NCI-H446 (cell line): ENCODE measurements at places on chromosomes 5 and 9.

DNA sequence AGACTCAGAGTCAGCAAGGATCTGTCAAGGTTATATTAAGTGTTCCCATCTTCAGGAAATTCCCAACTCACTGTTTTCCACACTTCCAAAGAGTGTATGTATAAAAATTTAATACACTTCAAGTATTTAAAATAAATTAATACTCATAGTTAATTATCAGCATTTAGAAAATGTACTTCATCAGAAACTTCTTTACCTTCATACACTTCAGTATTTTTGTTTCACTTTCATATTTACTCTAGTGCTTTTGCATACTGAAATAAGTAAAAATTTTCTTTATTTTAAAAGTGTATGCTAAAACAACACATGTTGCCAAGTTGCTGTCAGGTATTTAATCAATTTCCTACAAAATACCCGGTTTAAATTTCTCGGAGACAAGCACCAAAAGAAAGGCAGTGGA lies 16.5 kb downstream of the RICTOR start:
- DNase-seq: no peak

DNA sequence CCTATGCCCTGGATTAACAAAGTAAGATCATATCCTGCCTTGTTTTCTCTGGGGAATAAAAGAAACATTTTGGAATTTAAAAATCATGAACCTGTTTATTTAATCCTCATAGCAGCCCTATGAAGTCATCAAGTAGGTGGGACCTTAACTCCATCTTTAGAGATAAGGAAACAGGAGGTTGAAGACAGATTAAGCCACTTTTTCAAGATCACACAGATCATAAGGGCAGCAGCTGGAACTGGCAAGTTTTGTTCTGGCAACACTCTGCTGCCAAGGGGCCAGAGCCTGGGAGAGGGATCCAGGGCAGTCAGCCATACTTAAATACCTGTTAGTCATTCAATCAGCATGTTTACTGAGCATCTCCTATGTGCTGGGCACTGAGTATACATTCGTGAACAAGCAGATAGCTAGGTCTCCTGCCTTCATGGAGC lies 63.7 kb downstream of the SLC1A1 start:
- DNase-seq: peak; percentile 28

DNA sequence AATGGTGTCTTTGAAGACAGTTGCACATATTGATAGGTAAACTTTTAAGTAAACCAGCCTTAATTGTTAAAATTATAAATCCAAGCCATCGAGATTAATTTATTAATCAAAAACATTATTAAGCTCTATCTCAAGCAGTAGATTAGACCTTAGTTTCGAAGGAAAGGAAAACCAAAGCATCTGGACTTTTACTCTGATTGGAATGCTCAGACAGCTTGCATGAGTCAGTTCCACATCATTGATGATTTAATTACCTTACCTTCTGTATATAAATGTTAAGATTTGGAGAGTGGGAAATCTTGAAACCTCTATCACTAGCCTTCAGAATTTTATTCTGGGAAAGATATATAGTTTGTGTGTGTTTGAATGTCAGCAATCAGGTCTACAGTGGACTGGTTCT lies 23.9 kb downstream of the DCP2 start:
- no peak for DNase-seq

GRCh38 chr5:54894957-54895815 lies 90.2 kb downstream of the ESM1 start:
- no peak for DNase-seq

DNA sequence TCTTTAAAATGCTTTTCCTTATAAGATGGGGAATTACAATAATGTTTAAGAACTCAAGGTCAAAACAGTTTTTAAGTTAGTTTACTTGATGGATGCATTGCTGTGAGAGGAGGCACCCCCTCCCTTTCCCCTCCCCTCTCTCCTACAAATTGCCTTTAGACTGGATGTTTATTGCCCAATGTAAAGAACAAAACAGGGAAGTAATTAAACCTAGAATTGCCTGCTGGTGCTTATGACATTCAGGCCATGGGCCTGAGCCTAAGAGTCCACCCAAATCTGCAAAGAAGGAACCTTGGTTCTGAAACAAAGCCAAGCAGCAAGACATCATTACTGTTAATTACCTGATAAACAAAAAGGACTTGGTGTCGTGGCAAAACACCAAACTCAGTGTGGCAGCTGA lies 630.3 kb downstream of the ISL1 start:
- no peak for DNase-seq

- DNase-seq: no peak
Measured at GRCh38 chr5:53549792-53550191, 10.6 kb upstream of the NDUFS4 start.

DNA sequence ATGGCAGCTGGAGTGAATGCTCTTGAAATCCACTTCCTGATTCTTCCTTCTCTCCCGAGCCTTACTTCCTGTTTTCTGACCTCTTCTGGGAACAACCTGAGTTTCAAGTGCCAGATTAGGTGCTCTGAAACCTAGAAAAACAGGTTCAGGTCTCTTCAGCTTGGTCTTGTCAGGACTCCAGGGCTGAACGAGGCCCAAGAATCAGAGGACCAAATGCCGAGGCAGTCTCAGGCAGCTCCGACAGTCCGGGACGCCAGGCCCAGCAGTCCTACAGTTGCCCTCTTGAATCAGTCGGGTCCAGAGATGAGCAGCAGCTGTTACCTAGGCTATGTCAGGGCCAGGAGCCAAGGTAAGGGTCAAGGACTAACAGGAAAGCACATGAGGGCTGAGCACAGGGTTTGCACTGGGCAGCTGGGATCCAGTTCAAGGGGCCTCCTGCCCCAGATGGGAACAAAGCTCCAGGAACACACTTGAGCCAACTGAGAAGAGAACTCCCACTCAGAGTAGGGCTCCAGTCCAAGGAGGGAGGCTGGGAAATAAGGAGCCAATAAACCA lies 38.3 kb upstream of the ADRA1B start:
- DNase-seq: peak; percentile 80

- DNase-seq: no peak
Measured at GRCh38 chr9:90044263-90044662, 439.5 kb downstream of the GADD45G start.

- no peak for DNase-seq
Measured at GRCh38 chr5:149005077-149005892, 57.6 kb downstream of the SH3TC2 start.

DNA sequence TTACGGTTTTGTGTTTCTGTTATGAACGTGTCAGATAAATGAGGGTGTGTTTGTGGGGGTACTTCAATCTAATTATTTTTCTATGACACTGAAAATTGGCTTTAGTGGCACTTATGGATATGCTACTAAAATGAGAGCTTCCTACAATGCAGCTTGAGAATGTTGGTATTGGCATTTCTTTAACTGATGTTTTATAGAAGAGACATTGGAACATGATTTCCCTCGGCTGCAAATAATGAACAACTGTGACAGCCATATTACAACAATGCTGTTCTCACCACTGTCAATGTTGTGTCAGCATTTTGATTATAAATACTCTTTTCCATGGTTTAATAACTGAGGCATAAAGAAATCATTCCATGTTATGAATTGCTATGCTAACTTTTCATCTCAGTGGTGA lies 279.4 kb downstream of the KDM4C start:
- DNase-seq: no peak

GRCh38 chr5:132677191-132677590 lies 3.4 kb downstream of the IL4 start:
- no peak for DNase-seq

GRCh38 chr9:4933177-4933576 lies 51.9 kb upstream of the JAK2 start:
- DNase-seq: no peak

DNA sequence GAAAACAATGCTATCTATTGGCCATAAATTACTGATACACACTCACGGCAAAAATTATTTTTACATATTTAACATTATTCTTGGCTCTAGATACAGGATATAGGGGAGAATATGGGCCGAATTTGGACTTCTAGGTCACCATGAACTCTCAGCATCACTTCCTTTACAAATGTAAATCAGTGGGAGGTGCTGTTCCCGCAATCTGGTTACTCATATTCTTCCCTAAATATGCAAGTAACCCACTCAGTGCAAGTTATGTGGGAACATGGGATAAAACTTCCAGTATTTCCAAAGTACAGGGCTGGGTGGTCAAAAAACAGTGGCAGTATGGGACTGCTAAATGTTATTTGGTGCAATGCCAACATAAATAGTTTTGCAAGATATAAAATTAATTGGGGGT lies 145.6 kb downstream of the PPP2R2B start:
- DNase-seq: no peak

GRCh38 chr9:76419782-76420380 lies 25.7 kb upstream of the RFK start:
- no peak for DNase-seq

GRCh38 chr9:134895908-134896833 lies 15.6 kb downstream of the FCN2 start:
- peak; percentile 98 for DNase-seq

GRCh38 chr9:111966124-111966723 lies 69.6 kb downstream of the UGCG start:
- DNase-seq: no peak

GRCh38 chr9:125085703-125086477 lies 57.4 kb downstream of the SCAI start:
- DNase-seq: no peak

DNA sequence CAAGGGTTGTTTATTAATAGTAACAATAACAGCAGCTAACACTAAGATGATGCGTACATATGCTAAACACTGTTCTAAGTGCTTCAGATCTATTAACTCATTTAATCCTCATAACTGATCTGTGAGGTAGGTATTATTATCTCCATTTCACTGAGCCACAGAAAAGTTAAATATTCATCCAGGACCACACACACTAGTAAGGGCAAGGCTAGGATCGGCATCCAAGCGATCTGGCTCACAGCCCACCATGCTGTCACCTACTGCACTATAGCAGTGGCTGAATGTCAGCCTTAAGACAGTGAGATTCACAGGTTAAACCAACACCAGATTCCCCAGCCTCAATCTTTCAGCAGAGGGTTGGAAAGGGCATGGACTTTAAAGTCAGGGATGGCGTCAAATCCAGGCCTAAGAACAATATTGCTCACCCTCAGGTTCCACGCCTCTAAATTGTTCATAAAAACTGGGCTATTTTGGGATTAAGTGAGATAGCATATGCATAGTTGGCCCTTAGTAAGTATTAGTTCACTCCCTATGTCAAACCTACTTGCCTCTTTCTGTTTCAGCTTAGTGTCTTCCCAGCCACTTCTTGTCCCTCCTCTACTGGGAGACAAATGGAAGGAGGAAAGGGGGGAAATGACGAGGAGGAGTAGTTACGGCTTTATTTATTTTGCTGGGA lies 150.8 kb downstream of the MAPKAP1 start:
- no peak for DNase-seq

- no peak for DNase-seq
Measured at GRCh38 chr9:134320126-134320867, 6.0 kb upstream of the RXRA start.

- no peak for DNase-seq
Measured at GRCh38 chr9:78314953-78315870, 18.3 kb downstream of the PSAT1 start.

- DNase-seq: peak; percentile 88
Measured at GRCh38 chr5:19172926-19173470, 815.0 kb downstream of the CDH18 start.

DNA sequence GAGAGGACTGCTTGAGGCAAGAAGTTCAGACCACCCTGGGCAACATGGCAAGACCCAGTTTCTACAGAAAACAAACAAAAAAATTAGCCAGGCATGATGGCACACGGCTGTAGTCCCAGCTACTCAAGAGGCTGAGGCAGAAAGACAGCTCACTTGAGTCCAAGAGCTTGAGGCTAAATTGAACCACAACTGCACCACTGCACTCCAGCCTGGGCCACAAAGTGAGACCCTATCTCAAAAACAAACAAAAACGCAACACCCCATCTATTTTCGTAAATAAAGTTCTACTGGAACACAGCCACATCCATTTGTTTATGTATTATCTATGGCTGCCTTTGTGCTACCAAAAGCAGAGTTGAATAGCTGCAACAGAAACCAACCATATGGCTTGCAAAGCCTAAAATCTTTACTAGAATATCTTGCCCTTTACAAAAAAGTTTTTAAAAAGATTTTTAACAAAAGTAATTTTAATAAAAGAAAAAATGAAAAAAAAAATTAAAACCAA lies 67.5 kb downstream of the SETX start:
- no peak for DNase-seq

DNA sequence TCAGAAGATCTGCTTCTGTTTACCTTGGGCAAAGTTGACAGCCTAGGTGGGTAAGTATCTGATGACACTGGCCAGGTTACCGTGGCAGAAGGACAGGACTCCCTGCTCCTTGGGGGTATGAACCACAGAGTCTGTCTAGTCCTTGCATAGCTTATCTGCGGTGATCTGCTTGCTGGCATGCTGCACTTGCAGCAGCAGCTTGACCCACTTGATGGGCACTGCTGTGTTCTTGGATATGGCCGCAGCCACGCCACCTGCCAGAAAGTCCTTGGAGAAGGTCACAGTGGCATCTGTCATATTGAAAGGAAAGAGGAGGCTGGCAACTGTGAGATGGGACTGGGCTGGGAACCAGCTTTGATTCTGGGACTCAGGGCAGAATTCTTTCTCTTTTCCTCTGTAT lies 35.9 kb upstream of the POC5 start:
- no peak for DNase-seq

GRCh38 chr5:14364096-14364495 lies 217.5 kb upstream of the OTULINL start:
- DNase-seq: no peak

- DNase-seq: no peak
Measured at GRCh38 chr5:107047048-107047447, 623.7 kb downstream of the EFNA5 start.

DNA sequence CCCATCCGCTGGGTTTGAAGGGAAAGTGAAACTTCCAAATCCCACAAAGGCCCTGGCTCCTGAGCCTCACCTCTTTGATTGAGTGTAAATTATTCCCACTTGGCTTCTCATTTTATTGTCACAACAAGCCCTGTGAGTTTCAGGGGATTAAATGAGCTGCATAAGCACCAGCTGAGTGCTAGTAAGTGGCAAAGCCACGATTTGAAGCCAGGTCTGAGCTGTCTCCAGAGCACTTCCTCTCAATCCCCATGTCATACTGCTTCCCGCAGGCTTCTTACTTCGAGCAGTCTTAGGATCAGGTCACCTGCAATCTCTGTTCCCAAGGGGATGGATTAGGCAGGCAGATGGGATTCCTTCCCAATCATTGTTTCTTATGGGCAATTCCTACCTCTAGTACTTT lies 18.0 kb downstream of the RPS14 start:
- no peak for DNase-seq

DNA sequence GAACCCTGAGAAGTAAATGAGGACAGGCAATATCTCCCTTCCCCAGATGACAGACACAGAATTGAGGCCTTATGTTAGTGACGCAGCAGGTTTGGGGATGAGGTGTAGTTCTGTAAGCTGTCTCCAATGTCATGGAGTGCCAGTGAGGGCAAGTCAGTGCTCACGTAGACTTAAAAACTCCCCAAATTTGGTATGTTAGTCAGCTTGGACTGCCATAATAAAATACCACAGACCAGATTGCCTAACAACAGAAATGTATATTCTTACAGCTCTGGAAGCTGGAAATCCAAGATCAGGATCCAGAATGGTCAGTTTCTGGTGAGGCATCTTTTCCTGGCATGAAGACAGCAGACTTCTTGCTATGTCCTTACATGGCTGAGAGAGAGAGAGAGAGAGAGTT lies 14.9 kb downstream of the FOXI1 start:
- no peak for DNase-seq
